ENCODE measurements at places on chromosomes 6 and 20.
A peak's percentile ranks its signal among the peaks of the same experiment; 100 is the strongest.

- no peak for DNase-seq
Measured at GRCh38 chr6:90356012-90356421, 59.4 kb upstream of the BACH2 start.

- DNase-seq = no peak
Measured at GRCh38 chr20:7980332-7981046, 39.1 kb downstream of the TMX4 start.

- DNase-seq = no peak
Measured at GRCh38 chr6:28816909-28817807, 106.6 kb downstream of the TRIM27 start.

DNA sequence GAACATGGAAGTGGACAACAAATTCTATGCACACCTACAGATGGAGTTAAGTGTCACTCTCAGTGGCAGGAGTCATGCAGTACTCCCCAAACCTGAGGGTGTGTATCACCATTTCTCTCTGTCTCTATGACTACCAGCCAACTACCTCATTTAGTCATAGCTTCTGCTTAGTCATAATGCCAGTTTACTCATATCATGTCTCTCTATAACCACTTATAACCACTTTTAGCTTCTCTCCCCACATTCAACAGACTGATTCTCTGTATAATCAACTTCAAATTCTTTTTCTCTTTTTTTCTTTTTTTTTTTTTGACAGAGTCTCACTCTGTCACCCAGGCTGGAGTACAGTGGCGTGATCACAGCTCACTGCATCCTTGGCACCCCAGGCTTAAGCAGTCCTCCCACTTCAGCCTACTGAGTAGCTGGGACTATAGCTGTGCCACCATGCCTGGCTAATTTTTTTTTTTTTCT is 13.8 kb upstream of the GTF3C6 start:
- DNase-seq = no peak

GRCh38 chr6:43216200-43216599 is 13.1 kb downstream of the DNPH1 start:
- DNase-seq = no peak

DNA sequence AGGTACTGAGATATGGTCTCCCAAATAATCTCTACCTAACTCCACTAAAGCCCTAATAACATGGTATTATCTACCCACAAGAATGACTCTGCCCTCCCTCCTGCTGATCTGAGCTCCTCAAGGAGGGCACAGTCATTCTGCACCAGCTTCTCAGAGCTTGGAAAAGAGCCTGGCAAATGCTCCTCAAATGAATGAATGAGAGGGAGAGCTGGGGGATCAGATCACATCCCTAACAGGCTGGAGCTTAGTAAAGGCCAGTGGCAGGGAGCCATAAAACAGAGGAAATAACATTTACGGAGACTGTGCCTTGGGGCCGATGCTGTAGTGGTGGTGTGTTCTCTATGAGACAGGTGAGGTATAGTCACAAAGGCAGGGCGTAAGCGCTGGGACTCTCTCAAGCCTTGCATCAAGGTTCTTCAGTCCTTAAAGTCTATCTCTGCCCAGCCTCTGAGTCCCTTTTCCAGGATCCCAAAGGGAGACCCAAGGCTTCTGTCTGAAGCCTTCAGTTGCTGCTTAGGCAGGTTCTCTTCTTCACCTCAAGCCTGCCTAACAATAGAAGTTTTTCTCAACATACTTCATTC is 7.2 kb upstream of the NNAT start:
- DNase-seq = no peak

DNA sequence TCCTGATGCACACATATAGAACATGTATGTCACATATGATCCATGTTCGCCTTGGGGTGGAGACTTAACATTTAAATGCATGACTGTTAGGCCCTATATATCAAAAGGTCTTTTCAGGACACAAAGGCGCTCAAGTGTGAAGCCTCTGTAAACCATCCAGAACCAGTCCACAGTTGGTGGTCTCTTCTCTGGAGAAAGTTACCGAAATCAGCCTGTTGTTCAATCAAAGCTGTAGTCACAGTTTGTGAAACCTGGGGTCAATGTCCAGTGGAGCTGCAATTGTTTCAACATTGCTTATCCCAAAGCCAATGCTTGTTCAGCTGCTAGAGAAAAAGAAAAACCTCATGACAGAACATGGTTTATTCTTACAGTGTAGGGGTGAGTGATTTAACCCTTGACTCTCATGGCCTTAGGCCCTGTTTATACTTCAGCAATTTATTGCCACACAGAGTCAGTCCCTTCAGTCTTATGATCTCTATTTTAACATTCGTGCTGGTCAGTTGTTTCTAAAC is 193.6 kb upstream of the CST7 start:
- DNase-seq = no peak

DNA sequence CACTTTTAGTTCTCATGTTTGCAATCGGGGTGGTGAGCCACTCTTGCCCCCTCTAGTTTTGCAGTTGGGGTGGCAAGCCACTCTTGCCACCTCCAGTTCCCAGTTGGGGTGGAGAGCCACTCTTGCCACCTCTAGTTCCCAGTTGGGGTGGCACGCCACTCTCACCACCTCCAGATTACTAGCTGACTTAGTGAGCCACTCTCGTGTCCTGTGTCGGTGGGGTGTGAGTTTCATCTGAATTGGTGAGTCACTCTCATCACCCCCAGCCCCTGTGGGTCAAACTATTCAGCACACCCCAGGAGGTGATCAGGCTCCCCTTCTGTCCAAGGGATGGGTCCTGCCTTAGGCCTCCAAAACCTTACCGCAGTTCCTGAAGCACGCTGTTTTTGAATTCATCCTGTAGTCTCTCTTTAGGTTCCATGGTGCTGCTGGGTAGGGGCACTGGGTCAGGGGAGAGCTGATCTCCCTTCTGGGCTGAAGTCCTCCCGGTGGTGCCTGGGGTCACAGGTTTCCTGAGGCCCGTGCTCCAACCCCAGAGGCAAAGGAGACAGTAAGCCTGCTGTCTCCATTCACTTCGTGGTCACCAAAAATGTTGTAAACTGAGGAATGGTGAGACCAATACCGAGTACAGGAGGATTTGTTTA is 224.2 kb upstream of the SYNCRIP start:
- DNase-seq = no peak

DNA sequence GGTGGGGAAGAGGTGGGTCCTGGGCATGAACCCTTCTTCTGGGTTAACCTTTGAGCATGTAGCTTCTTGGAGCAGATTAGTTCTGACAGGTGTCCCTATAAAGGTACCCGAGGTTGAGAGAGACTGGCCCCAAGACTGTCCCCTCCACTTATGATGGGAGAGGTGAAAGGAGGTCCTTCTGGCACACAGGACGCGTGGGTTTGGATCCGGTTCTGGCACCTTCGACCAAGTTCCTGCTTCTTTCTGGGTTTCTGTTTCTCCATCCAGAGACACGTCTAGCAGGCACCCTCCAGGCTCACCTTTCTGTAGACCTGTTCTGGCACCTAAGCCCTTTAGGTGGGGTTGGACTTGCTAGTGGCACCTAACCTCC is 4.1 kb downstream of the PAX1 start:
- no peak for DNase-seq

DNA sequence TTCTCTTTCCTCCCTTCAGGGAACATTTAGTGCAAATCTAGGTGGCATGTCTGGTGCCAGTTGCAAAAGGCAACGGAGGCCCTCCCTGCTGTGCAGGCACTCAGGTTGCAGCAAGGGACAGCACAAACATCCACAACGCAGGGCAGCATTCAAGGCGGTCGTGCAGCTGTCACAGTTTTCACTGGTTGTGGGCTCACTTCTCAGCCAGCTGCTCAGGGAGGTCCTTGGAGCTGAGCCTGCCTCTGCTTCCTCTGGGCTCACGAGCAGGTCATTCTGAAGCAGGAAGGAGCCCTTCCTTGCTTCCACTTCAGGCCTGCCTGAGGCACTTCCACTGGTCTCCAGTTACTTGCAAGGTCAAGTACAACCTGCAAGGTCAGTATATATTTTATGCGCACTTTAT is 3.8 kb upstream of the NPEPL1 start:
- DNase-seq = no peak

GRCh38 chr6:54706391-54706790 is 140.2 kb upstream of the FAM83B start:
- no peak for DNase-seq

GRCh38 chr6:153465050-153465449 is 334.0 kb upstream of the RGS17 start:
- no peak for DNase-seq

GRCh38 chr6:34067814-34068213 is 78.1 kb downstream of the GRM4 start:
- DNase-seq = no peak

GRCh38 chr6:89934685-89935366 is 40.6 kb downstream of the GJA10 start:
- no peak for DNase-seq

DNA sequence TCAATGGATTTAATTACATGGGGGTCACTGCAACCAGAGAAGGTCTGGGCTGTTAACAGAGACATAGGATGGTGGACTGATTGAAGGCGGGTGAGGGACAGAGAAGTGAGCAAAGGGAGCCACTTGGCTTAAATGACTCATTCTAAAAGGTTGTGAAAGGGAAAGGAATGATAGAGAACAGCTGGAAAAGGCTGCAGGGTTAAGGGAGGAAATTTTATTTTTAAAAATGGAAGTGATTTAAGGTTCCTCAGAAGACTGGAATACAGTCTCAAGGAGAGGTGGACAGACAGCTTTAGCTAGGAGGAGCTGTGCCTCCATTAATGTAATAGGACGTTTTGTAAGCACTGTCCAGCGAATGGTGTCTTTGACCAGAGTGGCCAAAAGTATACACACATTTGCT is 46.7 kb downstream of the RGS17 start:
- no peak for DNase-seq

- no peak for DNase-seq
Measured at GRCh38 chr6:119157506-119157815, 79.0 kb upstream of the FAM184A start.

DNA sequence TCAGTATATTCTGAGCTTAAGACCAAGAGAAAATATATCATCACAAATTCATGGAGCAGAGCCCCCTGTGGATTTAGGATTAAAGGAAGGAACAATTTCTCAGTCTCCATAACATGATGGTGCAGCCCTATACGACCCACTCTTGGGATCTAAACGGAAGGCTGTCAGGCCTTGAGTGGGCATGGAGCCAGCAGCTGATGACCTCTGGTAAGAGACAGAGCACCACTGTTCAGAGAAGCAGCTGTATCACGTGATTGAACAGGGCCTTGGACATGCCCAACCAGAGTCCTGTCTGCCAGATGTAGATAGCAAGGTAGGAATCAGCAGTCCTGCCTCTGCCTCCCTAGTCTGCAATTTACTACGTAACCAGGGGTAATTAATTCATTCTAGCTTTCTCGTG is 259.4 kb upstream of the POU3F2 start:
- DNase-seq = no peak

DNA sequence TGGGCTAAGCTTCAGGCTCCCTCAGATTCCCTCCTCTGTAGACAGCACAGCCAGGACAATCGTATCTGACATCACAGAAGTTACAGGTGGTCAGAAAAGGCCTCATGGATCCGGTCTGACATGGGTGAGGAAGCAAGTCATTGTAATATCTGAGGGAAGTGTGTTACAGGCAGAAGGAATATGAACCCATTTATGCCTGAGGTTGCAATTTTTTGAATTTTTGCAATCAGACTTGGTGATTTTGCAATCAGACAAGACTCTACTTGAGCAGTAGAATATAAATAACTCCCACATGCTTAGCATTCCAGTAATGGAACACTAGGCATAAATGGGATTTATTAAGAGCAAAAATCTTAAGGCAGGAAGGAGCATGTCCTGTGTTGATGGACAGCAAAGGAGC is 52.1 kb downstream of the CBLN4 start:
- DNase-seq = no peak

GRCh38 chr20:50415021-50415515 is 95.1 kb upstream of the PTPN1 start:
- no peak for DNase-seq

DNA sequence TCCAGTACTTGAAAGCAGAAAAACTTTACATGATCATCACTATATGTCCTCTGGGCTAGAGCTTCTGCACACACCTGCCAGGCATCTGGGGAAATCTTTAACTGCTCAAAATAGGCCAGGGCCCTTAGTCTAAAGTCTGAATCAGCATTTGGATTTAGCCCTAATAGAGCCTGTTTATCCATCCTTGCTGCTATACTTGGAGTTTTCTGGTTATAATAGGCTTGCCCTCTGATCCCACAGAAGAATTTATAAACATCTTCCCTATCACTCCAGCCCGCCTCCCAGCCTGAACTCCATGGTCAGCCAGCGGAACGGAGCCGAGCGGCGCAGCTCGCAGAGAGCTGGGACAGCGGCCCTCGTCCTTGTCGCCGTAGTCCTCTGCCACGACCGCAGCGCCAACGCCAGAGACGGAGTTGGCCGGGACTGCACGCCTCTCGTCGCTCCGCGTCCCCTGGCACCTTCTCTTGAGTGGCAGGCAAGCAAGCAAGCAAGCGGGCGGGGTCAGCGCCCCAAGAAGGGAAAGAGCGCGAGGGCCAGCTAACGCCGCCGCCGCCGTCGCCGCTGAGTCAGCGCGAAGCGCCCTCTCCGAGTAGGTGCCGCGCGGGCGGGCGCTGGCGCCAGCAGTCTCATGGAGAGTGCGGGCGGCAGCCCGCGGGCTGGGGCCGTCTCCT is 25.4 kb upstream of the ASIP start:
- peak; percentile 82 for DNase-seq

- no peak for DNase-seq
Measured at GRCh38 chr6:154234019-154234772, 122.4 kb downstream of the IPCEF1 start.

GRCh38 chr6:140915551-140915950 is 1217.2 kb upstream of the GJE1 start:
- DNase-seq = no peak

DNA sequence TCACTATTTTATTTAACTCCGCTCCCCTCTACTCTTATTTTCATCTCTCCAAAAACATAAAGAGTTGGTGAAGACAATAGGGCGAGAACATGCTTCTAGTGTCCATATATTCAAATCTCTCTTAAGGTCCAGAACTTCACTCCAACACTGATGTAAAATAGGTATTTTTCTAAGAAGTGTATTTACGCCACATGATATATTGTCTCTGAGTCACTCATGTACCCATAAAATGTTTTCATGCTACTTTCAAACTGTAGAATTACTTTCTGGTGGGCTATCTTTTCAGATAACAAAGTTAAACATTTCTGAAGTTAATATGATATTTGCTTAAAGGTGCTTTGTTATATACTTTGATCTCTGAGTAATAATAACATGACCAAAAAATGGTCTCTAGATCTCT is 124.1 kb upstream of the IFNGR1 start:
- no peak for DNase-seq

DNA sequence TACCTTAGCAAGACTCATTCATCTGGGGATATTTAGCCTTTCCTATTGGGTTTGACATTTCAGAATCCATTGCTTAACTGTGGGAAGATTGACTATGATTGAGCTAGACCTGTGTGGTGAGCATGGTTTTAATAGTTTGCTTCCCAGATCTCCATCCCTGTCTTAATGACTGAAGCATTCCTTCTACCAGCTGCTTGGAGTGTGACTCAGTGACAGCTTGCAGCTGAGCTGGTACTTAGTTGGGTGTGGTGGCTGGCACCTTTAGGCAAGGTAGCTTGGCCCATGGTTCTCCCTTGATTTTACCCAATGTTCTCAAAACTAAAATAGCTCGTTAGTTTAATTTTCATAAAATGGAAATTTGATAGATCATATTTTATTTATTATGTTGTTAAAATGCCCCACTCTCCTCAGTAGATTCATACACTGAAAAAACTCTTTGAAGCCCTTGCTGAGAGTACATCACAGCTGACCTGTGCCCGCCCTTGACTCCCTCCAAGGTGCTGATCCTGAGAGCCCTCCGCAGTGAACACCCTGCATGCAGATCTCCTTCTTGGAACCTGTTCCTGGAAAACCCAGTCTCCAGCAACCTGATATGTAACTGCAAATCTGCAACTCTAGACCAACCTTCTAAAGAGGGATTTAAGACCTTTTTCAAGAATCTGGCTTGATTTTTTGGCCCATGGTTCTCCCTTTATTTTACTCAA is 19.1 kb downstream of the DOK5 start:
- no peak for DNase-seq
